ENCODE measurements at places on chromosomes 7 and 10.
A peak's percentile ranks its signal among the peaks of the same experiment; 100 is the strongest.

GRCh38 chr10:96244354-96244753 lies 27.0 kb downstream of the BLNK start:
- no peak for DNase-seq

GRCh38 chr7:2023877-2024566 lies 208.7 kb downstream of the MAD1L1 start:
- peak; percentile 48 for DNase-seq

- DNase-seq: no peak
These were observed 207.1 kb upstream of the ADCY1 start for GRCh38 chr7:45367026-45367425.

DNA sequence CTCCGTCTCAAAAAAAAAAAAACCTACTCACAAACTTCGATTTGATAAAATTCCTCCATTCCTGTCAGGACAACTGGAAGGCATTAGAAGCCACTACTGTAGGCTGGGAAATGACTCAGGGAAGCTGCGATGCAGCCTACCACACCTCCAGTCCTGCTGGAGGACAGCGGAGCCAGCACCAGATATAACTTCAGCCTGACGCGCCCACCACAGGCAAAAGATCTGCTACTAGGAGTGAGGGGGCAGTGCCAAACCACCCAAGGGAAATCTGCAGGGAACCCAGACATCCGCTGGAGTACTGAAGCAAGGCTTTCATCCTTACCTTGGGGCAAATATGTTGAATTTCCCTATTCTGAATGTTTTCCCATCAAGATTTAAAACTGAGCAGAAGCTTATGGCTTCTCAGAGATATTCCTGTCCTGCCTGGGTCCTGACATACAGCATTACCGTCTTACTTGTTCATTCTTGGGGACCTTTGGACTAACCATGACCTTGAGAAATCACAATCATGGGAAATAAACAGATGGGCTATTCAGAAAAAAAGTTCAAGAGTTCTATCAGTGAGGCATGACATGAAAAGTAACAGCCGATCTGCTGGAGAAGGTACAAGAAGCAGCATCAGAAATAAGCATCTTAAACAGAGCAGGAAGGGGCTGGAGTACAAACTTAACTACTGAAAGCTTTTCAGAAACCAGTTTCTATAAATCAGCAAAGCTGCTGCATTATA lies 20.4 kb downstream of the BCCIP start:
- peak; percentile 44 for DNase-seq

- no peak for DNase-seq
These were observed 81.6 kb upstream of the MSRB2 start for GRCh38 chr10:23013581-23014335.

GRCh38 chr7:50560865-50561351 lies 4.3 kb downstream of the DDC start:
- DNase-seq: no peak

- no peak for DNase-seq
These were observed 1.3 kb upstream of the PPIF start for GRCh38 chr10:79346012-79346340.

DNA sequence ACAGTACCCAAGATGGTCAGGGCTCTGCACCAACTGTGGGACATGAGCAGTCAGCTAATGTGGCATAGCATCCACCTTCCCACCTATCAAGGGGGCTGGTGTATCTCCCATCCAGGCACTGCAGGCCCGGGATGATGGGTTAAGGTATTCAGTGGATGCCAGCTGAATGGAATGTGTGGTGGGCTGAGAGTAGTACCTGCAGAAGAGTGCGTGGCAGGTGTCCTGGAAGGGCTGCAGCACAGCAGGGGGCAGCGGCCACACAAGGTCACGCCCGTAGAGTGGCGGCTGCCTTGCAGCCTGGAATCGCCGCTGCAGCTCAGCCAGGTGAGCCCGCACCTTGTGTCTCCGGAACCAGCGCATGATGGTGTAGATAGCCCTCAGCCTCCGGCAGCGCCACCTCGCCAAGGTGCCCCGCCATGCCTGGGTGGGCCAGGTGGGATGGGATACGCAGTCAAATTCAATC lies 13.3 kb downstream of the MYO1G start:
- peak; percentile 57 for DNase-seq

DNA sequence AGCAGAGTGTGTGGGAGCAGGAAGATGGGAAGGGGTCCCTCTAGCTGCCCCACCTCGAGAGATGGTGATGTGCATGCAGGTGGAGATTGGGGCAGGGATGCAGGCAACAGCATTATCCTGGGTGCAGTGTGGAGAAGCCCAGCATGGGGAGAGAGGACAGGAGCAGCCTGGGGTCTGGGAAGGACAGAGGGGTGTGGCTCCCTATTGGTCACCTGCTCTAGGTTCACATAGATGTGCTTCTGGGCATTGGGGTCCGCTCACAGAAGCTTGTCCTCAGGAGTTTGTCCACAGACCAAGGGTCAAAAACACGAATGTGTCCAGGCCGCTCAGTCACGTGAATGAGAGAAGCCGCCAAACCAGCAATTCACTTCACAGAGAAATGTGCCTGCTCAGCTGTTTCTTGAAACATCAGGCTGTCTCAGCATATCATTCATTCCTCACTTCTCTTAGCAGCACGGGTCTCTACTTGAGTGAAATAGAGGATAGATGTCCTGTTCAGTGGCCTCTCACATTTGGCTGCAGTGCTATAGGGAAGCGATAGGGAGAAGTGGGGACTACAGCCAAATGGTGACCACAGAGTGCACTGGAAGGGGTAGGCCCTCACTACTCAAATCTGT lies 11.5 kb upstream of the SLC29A3 start:
- no peak for DNase-seq

GRCh38 chr10:71878327-71879034 lies 27.4 kb upstream of the PSAP start:
- DNase-seq: no peak

- DNase-seq: no peak
These were observed 184.6 kb upstream of the SP4 start for GRCh38 chr7:21243265-21243664.

GRCh38 chr10:55058800-55059199 lies 257.8 kb upstream of the PCDH15 start:
- no peak for DNase-seq

GRCh38 chr10:49361735-49362568 lies 33.9 kb downstream of the DRGX start:
- no peak for DNase-seq

GRCh38 chr10:97771055-97771891 lies 526 bp downstream of the SFRP5 start:
- peak; percentile 18 for DNase-seq

- DNase-seq: no peak
These were observed 15.8 kb downstream of the DNMBP start for GRCh38 chr10:99993701-99994689.

DNA sequence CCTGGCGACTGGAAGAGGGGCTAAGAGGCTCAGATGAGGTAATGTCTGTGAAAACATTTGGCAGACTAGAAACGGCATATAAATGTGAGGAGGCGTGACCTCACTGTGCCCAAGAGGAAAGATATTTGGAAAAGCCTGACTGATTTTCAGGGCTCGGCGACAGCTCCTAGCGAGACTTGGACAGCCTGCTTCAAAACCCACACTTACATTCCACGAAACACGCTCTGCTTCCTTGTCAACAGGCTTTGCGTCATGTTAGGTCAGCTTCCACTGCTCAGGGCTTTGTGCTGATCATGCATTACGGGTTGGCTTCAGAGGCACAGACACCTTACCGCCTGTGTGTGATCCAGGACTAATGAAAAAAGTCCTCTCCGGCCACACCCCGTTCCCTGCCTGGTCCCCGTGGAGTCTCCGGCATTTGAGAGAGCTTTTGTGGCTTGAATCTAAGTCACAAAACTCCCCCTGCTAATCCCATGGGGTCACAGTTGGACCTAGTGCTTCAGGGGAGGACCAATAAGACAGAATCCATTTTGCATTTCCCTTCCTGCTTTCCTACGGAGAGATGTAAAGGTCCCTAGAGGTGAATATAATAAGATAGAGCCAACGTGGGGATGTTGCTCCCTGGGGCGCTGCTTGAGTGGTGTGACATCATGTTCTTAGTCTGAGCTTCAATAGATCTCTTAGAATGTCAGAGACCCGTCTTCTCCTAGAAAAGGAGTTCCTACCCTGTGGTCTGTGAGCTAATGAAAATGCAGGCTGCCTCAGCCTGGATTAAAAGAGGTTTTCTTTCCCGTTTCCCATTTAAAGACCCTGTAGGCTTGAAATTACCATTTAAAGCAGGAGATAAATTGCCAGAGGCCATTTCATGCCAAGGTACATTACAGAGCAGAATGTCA lies 25.5 kb downstream of the FGFBP3 start:
- no peak for DNase-seq

DNA sequence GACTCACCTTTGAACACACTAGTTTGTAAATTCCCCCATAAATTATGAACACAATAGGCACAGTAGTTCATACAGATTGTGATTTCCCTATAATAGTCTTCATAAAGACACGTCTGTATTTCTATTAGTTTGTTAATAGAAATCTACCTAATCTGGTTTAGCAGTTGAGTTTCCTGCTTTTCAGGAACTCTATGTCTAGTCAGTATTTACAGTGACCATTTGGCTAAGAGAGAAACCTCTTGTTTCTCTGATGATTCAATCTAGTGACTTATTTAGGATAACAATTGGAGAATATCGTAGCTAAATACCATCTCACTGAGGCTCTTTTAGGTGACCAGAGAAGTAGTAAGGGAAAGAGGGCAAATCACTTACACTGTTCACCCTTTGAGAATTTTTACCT lies 5.9 kb upstream of the HERPUD2 start:
- DNase-seq: no peak

- no peak for DNase-seq
These were observed 31.6 kb downstream of the OGDH start for GRCh38 chr7:44637788-44638594.

DNA sequence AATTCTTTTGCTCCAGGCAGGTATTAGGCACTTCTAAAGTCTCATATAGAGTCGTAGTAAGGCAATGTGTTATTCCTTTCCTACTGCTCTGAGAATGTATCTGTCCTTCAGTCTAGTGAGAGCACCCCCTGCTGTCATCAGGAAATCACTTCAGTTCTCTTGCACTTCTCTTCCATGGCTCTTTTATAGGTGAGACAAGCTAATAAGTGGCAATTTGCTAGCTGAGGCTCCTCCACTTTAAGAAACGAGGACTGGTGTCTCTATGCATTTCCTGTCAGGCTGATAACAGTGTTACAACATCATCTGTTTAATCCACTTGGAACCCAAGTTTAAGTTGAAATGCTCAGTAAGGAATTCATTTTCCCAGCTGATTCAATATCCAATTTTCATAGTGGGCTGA lies 350.6 kb downstream of the TFEC start:
- DNase-seq: no peak

- DNase-seq: no peak
These were observed 2.9 kb upstream of the FGL2 start for GRCh38 chr7:77202481-77202976.

DNA sequence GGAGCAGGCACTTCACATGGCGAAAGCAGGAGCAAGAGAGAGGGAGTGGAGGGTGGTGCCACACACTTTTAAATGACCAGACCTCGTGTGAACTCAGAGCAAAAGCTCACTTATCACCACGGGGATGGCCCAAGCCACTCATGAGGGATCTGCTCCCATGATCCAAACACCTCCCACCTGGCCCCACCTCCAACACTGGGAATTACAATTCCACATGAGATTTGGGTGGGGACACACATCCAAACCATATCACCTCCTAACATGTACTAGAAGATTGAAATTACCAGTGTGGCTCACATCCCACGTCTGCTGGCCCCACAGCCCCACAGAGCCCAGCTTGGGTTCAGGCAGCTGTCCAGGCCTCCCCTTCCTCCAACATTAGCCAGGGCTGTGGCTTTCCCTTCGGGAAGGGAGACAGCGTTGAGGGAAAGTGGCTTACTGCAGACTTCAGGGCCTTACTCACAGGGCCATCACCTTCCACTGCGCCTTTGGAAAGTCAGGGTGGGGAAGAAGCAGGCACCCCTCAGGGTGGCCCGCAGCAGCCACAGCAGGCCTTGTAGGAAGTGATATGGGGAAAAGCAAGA lies 7.7 kb downstream of the DEPP1 start:
- DNase-seq: no peak

- no peak for DNase-seq
These were observed 12.6 kb upstream of the NPFFR1 start for GRCh38 chr10:70296406-70296899.

DNA sequence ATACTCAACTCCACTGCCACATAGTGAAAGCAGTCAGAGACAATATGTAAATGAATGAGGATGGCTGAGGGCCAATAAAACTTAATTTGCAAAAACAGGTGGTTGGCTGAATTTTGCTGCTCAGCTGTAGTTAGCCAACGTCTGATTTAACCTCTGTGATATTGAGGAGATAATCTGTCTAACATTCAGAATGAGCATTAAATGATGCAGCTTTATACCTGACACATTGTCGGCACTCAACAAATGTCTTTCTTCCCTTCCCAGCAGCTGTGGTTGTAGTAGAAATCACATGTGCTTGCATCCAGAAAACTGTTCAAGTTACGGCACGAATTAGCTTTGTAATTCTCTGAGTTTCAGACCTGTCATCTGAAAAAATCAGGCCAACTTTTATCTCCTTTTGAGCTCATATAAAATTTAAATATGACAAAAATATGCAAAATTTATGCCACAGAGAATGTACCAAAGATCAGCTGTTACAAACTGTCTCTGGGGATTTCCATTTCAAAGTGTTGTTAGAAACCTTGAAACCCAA lies 1239.7 kb downstream of the GATA3 start:
- no peak for DNase-seq

DNA sequence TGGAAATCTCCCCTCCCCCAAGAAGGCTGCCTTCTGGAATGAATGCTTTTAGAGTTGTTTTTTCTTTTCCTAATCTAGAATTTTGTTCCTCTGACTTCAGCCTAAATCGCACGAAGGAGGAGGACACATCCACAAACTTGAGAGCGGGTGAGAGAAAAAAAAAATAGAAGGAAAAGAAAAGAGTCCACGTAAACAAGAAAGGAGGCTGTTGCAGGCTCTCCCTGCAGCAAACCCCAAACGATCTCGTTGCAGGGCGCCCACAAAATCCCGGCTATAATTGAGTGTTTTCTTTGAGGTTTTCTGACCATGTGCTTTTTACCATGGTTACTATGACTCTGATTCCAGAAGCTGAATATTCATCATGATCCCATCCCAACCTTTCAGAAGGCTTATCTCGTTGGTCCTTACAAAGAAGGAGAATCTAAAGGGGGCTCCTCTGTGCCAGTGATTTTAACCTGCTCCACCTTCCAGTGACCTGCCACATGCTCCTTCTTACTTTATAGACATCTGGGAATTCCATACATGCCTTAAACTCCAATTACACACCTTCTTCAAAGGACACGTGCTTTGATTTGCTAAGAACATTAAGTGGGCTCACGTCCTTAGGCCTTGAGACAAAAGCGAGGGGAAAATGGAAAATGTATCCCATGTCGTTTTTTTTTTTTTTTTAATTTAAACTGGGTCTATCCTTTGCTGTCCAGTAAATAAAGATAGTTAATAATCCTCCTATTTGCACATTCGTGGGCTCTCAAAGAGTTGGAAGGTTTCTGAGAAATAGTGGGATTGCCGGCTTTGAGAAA lies 5.8 kb downstream of the TWIST1 start:
- no peak for DNase-seq

GRCh38 chr10:20474064-20474463 lies 423.0 kb downstream of the NEBL start:
- DNase-seq: no peak

- DNase-seq: no peak
These were observed 624 bp upstream of the CEP55 start for GRCh38 chr10:93495654-93496321.

GRCh38 chr7:66694286-66694685 lies 46.2 kb upstream of the RABGEF1 start:
- DNase-seq: no peak
